Peyer's patch (tissue), 4 donors: ENCODE measurements at places on chromosomes 2 and 18.

GRCh38 chr2:86617153-86617552, 6.5 kb downstream of the RNF103 start:
- no peak for DNase-seq

DNA sequence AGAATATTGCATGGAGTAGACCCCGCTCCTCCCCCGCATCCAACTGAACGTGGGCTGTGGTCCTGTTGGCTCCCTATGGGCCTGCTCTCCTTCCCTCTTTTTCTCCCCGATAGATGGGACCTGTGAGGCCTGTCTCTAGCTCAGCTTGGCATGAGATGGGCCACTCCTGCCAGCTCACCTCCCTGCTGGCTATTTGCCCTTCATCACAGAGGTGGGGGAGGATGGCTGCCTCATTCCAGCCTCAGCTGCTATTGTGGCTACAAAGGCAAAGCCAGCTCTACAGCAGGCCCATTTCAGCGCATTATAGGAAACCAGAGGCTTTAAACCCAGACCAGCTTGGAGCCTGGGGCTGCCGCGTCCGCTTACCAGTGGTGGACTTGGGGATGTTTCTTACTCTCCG, 313.9 kb downstream of the GBX2 start:
- no peak for DNase-seq

GRCh38 chr2:45869165-45869501, 217.7 kb downstream of the PRKCE start:
- no peak for DNase-seq

DNA sequence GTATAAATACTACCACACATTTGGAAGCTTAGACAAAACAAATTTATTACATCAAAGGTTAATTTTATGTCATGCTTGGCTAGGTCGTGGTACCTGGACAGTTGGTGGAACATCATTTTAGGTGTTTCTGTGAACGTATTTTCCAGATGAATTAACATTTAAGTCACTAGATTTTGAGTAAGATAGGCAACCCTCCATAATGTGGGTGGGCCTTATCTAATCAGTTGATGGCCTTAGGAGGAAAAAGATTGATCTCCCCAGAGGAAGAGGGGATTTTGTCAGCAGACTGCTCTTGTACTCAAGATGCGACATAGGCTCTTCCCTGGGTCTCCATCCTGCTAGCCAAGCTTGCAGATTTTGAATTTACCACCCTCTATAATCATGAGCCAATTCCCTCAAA, 85.0 kb downstream of the RPRM start:
- no peak for DNase-seq

- DNase-seq = no peak
Measured at GRCh38 chr2:75375646-75376582, 176.6 kb upstream of the TACR1 start.

GRCh38 chr2:234309431-234309830, 187.4 kb downstream of the ARL4C start:
- DNase-seq = no peak

- DNase-seq = no peak
Measured at GRCh38 chr2:127034051-127034450, 72.9 kb downstream of the BIN1 start.

GRCh38 chr2:105297216-105297615, 32.3 kb downstream of the TGFBRAP1 start:
- DNase-seq = no peak

DNA sequence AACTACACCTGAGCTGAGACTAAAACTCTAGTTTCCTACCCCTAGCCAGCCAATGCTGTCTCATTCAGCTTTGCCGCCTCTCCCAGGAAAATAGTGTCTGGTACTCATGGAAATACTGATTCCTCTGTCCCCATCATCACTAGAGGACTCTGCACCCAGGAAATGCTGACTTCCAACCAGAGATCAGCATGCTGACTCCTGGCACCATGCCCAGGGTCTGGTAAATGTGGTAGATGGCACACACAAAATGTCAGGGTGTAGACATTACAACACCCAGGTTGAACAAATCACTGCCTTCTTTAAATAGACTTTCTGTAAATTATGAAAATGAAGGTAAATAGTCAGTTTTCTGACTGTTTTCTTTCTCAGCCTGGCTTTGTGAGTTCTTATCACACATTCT, 307.3 kb upstream of the CHAC2 start:
- DNase-seq = no peak

DNA sequence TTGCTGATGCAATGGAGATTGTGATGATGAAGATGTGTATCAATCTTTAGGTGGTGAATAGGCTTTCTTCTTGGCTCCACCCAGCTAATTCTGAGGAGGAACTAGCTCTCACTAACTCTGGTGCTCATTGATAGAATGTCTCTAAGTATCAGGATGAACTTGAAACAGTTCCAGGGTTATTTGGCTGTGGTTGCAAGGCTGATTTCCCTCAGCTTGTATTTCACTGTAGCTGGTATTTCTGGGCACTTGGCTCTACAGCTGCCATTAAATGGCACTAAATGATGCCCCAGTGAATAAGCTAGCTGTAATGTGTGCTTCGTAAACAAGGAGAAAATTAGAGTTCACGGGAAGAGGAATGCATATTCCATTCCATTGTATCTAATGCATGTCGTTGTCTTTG, 241.2 kb downstream of the RPIA start:
- DNase-seq = no peak

GRCh38 chr2:20470211-20470610, 23.3 kb downstream of the RHOB start:
- no peak for DNase-seq

GRCh38 chr2:172460780-172461201, 33.4 kb downstream of the ITGA6 start:
- DNase-seq = no peak

DNA sequence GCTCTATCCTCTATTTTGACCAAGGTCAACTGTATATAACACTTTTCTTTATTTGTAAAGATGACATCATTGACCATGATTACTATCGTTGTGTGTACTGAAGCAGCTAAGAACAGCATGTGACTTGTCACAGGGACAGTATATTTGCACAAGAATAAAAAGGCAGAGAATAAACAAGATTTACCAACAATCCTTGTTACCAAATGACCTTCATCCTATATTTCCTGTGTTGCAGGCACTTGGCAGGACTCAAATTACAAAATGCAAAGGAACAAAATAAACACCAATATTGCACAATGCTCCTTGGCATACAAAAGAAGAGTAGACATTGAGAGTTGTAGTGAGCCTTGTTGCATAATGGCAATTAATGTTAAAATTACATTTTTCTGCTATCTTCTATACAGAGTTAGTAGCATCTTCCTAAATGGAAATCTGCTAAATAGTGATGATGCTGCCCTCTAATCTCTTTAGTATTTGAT, 61.8 kb downstream of the RFTN2 start:
- DNase-seq = no peak

- DNase-seq = no peak
Measured at GRCh38 chr18:54069729-54070128, 154.7 kb downstream of the MBD2 start.

GRCh38 chr18:37464257-37464656, 101.3 kb downstream of the CELF4 start:
- DNase-seq = no peak

GRCh38 chr2:17101596-17101995, 416.6 kb downstream of the RAD51AP2 start:
- DNase-seq = no peak
